ENCODE measurements at places on chromosomes 5 and 9.

GRCh38 chr5:59390989-59391388 lies 502.5 kb downstream of the PDE4D start:
- no peak for DNase-seq

DNA sequence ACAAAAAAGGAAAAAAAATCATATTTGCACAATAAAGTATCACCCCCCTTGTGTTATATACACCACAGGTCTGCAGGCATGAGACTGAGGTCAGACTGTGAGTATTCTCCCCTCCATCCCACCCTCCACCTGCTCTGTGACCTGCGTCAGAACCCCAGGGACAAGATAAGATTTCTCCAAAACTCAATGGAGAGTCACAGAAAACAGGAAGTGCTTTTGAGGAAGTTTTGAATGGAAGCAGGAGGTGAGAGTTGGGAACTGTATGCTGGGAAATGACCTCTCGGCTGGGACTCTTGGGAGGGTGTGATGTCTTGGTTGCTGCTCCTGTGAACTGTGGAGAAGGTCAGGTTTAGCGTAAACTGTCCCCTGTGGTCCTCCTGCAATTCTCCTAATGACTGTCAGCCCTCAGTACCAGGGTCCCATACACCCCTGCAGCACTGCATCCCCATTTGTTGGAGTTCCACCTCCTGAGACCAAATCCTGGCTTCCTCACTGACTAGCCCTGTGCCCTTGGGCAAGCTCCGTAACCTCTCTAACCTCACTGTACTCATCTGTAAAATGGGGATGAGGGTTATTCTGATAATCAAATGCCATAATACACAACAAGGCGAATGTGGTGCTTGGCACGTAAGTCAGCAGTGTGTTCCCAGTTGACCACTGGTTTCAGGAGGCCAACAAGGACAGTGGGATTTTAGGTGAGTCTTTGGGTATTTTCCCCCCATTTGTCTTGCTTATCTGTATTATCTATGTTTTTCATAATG lies 6.9 kb upstream of the CTSL start:
- DNase-seq = no peak

- no peak for DNase-seq
Measured at GRCh38 chr5:160151017-160151416, 31.8 kb upstream of the PWWP2A start.

GRCh38 chr9:118473521-118473920 lies 769.3 kb downstream of the TLR4 start:
- DNase-seq = no peak

GRCh38 chr9:18331808-18332209 lies 142.1 kb upstream of the ADAMTSL1 start:
- no peak for DNase-seq

- DNase-seq = no peak
Measured at GRCh38 chr9:16482764-16483163, 387.7 kb downstream of the BNC2 start.

- no peak for DNase-seq
Measured at GRCh38 chr9:31536471-31536870, 848.0 kb upstream of the ACO1 start.

DNA sequence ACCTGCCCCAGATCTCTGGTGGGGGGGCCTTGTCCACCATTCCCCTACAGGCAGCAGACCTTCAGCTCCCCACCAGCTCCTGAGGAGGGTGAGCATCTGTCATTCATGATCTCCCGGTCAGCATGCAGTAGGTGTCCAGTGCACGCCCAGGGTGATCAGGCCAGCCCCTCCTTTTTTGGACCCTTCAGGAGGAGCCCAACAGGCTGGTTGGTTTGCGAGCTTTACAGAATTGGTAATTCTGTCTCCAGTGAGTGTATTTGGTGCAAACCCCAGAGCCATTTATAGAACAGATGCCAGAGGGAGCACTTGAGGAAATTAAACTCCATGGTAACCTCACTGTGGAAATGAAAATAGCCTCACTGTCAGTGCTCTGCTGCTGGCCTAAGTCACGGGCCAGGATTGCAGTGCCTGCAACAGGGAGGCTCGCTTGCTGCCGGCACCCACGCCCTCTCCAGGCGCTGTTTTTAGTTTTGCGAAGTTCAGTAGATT lies 23.4 kb downstream of the WNK2 start:
- DNase-seq = no peak

DNA sequence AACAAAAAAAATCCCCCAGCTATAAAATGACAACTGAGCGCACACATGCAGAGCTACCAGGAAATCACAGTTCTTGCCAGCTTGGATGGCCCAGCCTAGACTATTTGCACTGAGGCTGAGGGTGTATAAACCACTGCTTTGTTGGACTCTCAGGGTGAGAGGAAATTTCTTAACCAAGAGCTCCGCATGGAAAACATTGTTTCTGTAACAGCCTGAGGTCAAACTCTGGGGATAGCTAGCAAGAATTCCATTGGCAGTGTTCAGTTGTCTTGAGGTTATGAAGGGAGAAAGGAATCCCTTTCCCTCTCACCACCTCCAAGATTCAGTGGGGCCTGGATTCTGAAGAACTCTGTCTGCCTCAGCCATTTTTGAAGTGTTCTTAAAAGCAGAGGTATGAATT lies 360.0 kb downstream of the OSTF1 start:
- DNase-seq = no peak

DNA sequence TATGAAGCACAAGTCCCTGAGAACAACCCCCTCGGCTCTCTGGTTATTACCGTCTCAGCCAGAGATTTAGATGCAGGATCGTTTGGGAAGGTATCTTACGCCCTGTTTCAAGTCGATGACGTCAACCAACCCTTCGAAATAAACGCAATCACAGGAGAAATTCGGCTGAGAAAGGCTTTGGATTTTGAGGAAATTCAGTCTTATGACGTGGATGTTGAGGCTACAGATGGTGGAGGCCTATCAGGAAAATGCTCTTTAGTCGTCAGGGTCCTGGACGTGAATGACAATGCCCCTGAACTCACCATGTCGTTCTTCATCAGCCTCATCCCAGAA lies 1.1 kb downstream of the PCDHB6 start:
- DNase-seq = no peak
